Naive B cell (primary cell): ENCODE measurements at places on chromosomes 11 and 22. TPM values are rescaled to one million over a fixed set of nuclear protein-coding genes. Genes with fewer than 3 reads are reported as not detected.

Gene TIMM10B
- polyA plus RNA-seq = 33.3 TPM

Gene WBP2NL
- 0.63 TPM for polyA plus RNA-seq

Gene FAM180B
- polyA plus RNA-seq = not detected

Gene KBTBD3
- polyA plus RNA-seq = 7.4 TPM

Gene GRAMD1B
- polyA plus RNA-seq = not detected

Gene CCDC188
- polyA plus RNA-seq = not detected

Gene MCM5
- polyA plus RNA-seq = 56.1 TPM

Gene MS4A2
- not detected for polyA plus RNA-seq

Gene KRTAP5-1
- not detected for polyA plus RNA-seq

Gene SCN4B
- polyA plus RNA-seq = not detected

Gene SLC6A5
- polyA plus RNA-seq = not detected

Gene DRG1
- 114 TPM for polyA plus RNA-seq

Gene OR52J3
- not detected for polyA plus RNA-seq
